ENCODE measurements at places on chromosomes 2 and 18.

DNA sequence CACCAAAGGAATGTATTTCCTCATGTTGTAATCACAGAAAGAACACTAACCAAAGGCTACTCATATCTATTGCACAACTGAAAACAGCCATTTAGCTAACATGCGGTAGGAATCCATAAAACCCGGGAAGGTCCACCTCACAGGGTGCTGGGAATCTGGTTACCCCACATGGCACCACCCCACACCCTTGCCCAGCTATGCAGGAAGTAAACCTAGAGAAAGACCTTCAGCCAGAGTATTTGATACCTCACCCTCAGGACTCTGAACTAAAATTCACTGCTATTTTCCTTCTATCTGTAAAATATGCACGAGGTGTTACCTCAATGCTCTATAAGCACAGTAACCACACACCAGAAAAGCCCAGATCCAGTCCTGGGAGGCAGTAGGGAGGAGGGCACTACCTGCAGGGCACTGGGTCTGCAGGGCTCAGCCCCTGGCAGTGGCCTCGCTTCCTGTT lies 45.8 kb downstream of the PTPN2 start:
- DNase-seq, result no peak

GRCh38 chr2:152042636-152043615 lies 55.9 kb downstream of the CACNB4 start:
- no peak for DNase-seq

- peak; percentile 31 for DNase-seq
Measured at GRCh38 chr2:219249203-219249980, 3.7 kb upstream of the TUBA4B start.

GRCh38 chr2:204225671-204226073 lies 289.1 kb downstream of the ICOS start:
- DNase-seq, result no peak

DNA sequence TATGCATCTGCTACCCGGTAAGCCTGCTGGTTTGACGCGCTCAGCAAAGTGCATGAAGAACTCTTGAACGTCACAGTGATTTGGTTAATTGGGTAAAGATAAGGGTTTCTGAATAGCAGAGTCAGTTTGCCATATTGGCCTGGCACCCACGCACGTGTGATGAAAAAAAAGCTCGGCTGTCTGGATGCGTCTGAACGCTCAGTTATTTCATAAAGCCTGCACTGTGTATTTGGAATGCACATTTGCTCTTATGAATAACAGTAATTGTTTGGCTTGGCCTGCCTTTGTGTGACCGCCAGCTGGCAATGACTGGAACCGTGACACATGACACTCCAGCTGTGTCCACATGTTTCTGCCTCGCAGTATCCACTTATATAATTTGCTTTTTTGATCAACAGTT lies 129.2 kb upstream of the MEIS1 start:
- no peak for DNase-seq

DNA sequence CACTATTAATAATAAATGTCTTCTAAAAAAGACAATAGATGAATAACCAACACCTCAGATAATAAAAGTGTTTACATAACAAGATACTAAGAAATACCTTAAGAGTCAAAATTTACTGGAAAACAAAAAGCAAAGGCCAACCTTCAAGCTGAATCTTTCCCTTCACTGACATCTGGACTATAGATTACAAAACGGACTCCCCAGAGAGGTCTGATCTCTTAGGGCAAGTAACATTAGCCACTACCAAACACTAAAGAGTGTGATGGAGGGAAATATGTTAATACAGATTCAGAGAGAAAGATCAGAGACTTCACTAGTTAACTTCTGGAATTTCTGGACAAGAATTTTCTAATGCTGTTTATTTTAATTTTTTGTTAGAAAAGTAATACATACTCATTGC lies 13.9 kb downstream of the CLASP1 start:
- DNase-seq, result no peak

- DNase-seq, result no peak
Measured at GRCh38 chr18:41558715-41559114, 396.3 kb upstream of the PIK3C3 start.

DNA sequence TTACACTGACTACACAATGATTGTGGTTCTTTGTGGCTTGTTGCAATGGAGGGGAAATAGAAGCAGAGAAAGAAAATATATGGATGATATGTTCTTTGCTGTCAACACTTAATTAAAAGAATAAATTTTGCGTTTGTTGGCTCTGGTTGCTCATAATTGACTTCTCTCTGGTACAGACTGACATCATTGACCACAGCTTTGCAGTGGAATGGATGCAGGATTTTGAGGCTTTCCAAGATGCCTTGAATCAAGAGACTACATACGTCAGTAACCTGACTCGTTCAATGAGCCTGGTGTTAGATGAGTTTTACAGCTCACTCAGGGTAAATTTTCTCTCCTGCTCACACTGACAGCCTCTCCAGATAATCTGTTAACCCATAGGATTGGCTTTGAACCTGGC lies 9.9 kb downstream of the GPN1 start:
- no peak for DNase-seq

GRCh38 chr18:32389858-32390257 lies 80.8 kb downstream of the GAREM1 start:
- no peak for DNase-seq

- no peak for DNase-seq
Measured at GRCh38 chr2:46278952-46279351, 18.3 kb upstream of the EPAS1 start.

DNA sequence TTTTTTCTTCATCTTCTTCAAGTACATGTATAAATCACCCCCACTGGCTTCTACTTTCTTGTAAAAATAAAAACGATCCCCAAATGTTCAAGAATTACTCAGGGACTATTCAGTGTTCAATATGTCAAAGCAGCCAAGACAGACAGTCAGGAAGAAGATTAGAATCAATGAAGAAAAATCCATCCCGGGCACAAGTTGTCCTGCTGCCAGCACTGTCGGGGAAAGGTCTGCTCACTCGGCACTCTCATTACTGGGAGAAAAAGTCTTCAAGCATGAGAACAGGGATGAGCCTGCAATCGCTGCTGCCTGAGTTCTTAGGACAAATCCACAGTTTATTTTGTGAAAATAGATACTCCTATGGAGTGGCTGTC lies 482.8 kb upstream of the KLHL29 start:
- no peak for DNase-seq
